ENCODE measurements at places on chromosomes 7 and 10.
A peak's percentile ranks its signal among the peaks of the same experiment; 100 is the strongest.

GRCh38 chr7:63876707-63877322 is 121.8 kb upstream of the ZNF722 start:
- no peak for DNase-seq

DNA sequence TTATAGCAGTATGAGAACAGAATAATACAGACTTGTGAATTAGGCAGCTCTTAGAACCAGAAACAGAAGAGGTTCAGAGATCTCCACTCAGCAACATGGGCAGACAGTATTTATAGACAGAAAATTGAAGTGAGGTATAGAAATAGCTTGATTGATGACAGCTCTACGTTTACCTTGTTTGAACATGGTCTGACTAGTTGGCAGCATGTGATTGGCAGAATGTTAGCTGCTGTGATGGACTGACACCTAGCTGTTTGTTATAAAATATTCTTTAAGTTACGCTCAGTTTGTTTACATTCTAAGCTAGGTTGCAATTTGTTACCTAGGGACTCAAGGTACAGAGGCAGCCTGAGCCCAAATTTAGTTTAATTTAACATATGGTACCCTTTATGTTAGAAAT is 73.7 kb upstream of the TMEM229A start:
- no peak for DNase-seq

DNA sequence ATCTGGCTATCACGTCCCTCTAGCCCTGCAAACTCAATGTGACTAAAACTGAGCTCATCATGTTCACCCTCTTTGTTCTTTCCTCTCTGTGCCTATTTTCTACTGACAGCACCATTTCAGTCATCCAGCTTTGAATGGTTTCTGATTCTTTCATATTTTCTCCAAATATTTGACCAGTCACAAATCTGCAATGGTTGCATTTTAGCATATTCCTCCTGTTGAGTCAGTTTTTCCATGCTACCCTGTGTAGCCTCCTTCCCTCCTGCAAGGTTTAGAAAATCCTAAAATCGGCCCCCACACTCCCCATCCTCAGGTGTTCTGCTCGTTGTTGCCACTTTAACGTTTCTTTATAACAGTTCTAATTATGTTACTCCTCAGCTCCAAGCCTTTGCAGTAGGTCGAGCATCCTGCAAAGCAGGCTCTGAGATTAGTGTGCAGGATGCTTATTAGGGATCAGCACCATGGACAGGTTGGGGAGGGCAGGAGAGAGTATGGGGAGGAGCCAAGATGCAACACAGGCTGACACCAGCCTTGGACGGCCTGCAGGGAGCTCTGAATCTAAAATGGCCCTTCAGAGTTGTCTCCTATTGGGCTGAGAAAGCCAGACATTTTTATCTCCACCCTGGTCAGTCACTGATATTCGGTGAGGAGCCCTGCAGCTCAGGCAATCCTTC is 531.0 kb upstream of the COBL start:
- no peak for DNase-seq

GRCh38 chr10:33760056-33760943 is 425.8 kb upstream of the NRP1 start:
- no peak for DNase-seq

DNA sequence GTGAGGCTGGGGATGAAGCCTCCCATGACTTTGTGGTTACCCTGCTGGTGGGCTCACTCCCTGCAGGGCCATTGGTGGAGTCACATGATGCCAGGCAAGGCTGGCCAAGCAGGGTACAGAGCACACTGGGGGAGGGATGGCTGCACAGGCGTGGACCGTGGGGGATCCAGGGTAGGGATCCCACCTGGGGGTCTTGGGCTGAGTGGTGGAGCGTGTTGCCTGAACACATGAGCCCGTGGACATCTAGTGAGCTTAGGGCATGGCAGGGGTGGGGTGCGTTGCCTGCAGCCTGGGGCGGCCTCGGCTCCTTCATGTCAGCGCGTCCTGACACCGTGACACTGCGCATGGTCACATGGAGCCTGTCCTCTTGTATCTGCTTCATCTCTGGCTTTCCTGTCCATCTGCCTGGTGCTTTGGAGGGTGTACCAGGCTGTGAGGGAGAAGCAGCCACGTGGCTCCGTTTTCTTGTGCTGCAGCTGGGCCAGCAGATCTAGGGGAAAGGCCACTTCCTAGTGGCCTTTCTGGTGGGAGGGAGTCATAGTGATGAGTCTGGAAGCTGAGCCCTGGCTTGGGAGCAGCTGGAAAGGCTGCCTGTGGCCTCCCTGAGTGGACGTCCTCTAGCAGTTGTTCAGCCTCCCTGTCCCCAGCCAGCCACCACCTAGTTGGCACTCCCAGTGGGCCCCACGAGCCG is 96.2 kb downstream of the LHPP start:
- no peak for DNase-seq

DNA sequence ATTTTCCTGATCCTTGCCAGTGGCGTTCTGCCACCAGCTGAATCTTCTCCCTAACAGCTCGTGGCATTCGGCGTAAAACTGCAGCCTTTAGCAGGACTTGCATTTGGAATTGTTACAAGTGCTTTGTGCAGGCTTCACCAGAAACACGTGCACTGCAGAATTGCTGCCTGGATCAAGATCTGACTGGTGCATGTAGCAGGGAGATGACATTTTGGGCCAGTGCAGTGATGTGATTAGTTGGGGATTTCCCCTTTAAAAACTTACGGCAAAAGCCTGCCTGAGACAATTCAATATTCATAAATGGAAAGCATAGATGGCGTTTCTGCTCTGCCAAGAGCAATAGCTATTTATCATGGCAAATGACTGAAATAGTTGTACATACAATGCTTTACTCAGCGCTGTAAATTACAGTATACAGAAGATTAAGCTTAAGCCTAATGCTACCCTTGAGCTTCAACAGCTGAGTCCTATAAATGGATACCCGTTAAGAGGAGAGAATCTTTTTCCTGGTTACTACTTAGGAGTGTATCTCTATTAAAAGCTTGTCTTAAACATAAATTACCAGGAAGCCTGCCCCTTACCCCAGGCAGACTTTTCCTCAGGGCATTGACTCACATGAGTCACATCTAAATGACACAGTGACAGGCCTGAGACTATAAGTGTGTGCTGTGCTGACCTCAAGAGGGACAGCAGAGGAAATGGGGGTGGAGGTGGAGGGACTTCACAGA is 106.3 kb downstream of the ATXN7L1 start:
- DNase-seq, result peak; percentile 70

GRCh38 chr7:94160719-94161435 is 156.7 kb upstream of the BET1 start:
- no peak for DNase-seq

DNA sequence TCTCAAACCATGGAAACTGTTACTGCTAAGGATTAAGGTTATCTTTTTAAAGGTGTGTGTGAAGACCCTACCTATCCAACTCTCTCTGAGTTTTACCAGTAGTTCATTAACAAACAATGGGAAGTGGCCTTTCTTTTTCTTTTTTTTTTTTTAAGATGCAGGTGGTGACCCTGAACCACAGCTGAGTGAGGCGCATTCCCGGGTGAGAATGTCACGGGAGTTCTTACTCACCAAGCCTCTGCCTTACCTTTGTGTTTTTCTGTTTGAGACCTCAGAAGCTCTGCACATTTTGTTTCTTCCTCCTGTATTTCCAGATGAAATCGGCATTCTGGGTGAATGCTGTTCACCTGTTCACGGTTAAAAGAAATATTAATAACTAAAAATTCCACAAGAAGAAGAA is 2.5 kb downstream of the VIPR2 start:
- DNase-seq, result no peak

DNA sequence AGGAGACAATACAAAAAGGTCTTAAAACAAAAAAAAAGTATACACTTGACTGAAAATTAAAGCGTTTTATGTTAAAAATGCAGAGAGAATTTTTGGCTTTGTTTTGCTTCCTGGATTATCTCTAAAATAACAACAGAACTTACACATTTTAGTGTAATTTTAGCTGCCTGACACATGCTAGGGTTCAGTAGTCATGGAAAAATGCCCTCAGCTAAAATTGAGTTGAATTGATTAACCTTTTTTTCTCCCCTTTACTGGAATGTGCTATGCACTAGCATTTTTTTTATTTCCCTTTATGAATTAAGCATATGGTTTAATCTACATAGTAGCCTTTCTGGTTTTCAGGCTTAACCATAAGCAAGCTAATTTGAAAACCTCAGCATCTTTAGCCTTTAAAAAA is 89.9 kb downstream of the ZNF277 start:
- peak; percentile 78 for DNase-seq

GRCh38 chr7:28626221-28626620 is 213.9 kb downstream of the CREB5 start:
- DNase-seq, result no peak

DNA sequence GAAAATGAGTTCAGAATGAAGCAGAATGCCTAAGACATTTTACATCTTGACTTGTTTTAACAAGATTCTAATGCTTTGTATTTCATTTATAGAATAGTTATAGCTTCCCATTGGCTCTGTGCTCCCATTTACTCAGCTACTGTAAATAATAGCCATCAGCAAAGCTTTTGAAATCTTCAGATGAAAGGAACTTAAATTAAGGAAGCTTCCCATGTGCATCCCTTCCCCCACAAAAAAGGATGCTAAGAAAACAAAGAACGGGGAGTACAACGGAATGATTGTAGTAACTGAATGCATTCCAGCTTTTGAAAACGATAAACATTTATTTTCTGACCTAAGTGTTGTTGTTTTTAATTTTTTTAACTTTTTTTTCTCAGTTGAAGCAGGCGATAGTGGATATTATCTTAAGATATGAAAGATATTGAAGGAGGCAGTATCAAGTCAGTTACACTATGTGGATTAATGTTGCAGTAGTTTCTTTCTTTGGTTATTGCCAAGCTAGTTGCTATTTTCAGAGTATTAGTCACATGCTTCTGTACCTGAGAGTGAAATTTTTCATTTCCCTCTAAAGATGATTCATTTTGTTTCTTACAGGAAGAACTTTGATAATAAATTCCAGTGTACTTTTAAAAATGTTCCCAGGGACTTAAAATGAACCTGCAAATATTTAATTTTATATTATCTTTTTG is 129.2 kb downstream of the KCND2 start:
- peak; percentile 27 for DNase-seq

DNA sequence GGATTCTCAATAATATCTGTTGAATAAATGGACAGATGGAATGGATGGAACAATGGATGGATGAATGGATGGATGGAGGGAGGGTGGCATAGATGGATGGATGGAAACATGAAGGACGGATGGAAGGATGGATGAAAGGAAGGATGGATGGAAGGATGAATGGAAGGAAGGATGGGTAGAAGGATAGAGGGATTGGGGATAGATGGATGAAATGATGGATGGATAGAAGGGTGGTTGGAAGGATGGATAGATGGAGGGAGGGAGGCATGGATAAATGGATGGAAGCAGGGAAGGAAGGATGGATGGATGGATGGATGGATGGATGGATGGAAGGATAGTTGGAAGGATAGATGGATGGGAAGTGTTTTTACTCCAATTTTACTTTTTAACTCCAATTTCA is 35.4 kb downstream of the AKR1B15 start:
- no peak for DNase-seq

DNA sequence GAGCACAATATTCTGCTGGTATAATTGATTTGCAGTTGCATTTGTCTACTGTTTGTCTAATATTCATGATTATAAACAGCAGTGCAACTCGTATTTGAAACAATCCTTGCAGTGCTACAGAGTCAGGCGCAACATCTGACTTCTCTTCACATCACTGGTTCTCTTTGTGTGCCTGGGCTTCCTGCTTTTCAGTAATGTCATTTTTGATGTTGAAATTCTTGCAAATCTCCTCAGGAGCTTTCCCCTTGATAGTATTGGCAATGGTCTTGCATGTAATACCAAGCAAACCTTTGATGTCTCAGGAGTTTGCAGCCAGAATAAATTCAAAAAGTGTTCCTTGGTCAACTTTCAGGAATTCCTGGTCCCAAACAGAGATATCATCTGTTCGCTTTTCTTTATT is 20.2 kb downstream of the HPS6 start:
- DNase-seq, result no peak

GRCh38 chr7:48173756-48174382 is 2.6 kb downstream of the ABCA13 start:
- peak; percentile 88 for DNase-seq

DNA sequence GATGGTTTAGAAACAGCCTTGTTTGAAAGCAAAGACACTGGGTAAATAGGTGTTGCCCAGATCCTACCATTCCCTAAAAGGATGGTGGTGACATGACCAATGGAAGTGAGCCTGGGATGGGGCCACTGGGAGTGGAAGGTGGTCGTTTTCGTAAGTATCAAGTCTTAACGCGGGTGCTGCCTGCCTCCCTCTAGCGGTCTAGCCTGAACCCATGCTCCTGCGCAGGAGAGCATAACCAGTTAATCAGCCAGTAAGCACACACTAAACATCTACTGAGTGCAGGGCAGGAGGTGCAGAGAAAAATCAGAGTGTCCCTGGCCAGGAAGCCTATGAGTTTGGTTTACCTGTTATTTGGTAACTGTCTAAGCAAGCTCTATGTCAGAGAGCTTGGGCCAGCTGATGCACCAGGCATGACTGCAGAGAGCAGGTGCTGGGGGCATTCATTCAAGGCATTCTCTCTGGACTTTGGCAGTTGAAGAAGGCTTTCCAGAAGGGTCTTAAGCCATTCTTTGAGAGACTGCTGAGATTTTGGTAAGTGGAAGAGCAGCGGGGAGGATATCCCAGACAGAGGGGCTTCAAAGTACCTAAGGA is 930 bp downstream of the GARIN1A start:
- DNase-seq, result peak; percentile 15

- DNase-seq, result no peak
Observed at GRCh38 chr10:21196822-21197395, 299.8 kb upstream of the NEBL start.

- no peak for DNase-seq
Observed at GRCh38 chr7:16581286-16581685, 54.7 kb downstream of the LRRC72 start.
